Type B pancreatic cell (in vitro differentiated cells): ENCODE measurements at places on chromosomes 3 and 15. TPM values are rescaled to one million over a fixed set of nuclear protein-coding genes. Genes with fewer than 3 reads are reported as not detected.

DNA sequence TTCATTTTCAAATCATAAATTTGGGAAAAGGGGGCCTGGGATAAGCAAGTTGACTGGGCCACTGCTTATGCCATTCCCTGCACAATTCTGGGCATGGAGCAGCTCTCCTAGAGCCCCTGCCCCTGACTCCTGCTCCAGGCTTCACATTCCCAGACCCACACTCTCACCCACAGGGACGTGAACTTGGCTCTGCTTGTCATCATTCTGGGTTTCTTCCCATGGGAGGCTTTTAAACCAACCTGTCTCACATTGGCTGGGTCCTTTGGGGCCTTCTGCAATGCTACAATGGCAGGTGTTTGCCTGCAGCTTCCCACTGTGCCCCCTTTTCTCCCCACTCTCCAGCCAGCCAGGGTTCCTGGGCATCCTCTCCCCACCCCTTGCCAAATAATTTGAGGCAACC, 49.1 kb downstream of the CYP19A1 start:
- no peak overlapping the region for H3K4me3 ChIP-seq
- H3K36me3 ChIP-seq: no peaks in the 10 kb centered on the region
- no peaks in the 10 kb centered on the region for H3K27me3 ChIP-seq
- DNase-seq: no peak
- no peak overlapping the region for H3K27ac ChIP-seq

GRCh38 chr3:159902546-159903314, 85.9 kb upstream of the IL12A start:
- peaks cover 4% of the 10 kb centered on the region for H3K36me3 ChIP-seq
- H3K4me3 ChIP-seq: no peak overlapping the region
- DNase-seq: no peak
- no peaks in the 10 kb centered on the region for H3K27me3 ChIP-seq
- peaks cover 12% of the 10 kb centered on the region for H3K4me1 ChIP-seq

GRCh38 chr3:113436809-113437208, 4.5 kb downstream of the CFAP44 start:
- H3K36me3 ChIP-seq: peaks cover 10% of the 10 kb centered on the region
- DNase-seq: no peak
- H3K27me3 ChIP-seq: no peaks in the 10 kb centered on the region
- no peak overlapping the region for H3K4me3 ChIP-seq
- H3K4me1 ChIP-seq: no peaks in the 10 kb centered on the region

DNA sequence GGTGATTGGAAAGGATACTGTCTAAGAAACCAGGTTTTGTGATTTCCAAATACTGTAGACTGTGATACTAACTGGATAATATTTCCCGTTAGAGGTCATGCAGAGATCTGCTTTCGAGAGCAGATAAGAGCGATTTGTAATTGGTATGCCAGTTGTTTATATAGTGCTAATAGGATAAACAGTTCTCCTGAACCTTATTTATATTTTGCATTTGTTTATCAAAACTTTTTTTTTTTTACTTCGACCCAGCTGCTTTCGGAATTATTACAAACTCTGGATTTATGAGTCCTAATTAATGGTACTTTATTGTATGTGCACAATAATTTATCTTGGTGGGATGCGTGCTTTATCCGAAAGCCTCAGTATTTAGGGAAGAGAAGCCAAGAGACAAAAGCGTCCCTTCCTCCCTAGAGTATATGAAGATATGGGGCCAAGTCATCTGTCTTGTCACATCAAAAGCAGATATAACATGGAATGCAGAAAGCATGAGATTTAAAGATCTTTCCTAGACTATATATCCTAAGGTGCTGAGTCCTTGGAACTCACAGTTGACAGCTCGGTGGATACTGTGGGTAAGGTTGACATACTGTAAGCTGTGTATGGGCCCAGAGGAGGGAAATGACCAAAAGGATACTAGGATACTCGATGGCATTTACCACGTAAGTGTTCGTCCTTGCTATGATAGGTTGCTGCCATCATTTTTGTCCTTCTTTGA, 62.2 kb downstream of the SMAD6 start:
- DNase-seq: no peak
- H3K27ac ChIP-seq: peak overlapping the region; percentile 71
- H3K36me3 ChIP-seq: peaks cover 4% of the 10 kb centered on the region
- no peaks in the 10 kb centered on the region for H3K27me3 ChIP-seq
- peaks cover 69% of the 10 kb centered on the region for H3K4me1 ChIP-seq
- H3K4me3 ChIP-seq: peak overlapping the region; percentile 59

GRCh38 chr3:42552830-42553229, 28.9 kb downstream of the SEC22C start:
- no peaks in the 10 kb centered on the region for H3K4me1 ChIP-seq
- no peak for DNase-seq
- peaks cover 14% of the 10 kb centered on the region for H3K36me3 ChIP-seq
- H3K27ac ChIP-seq: no peak overlapping the region

- H3K27me3 ChIP-seq: no peaks in the 10 kb centered on the region
- H3K4me1 ChIP-seq: no peaks in the 10 kb centered on the region
- no peak overlapping the region for H3K27ac ChIP-seq
- H3K36me3 ChIP-seq: peaks cover 16% of the 10 kb centered on the region
- no peak for DNase-seq
- H3K4me3 ChIP-seq: no peak overlapping the region
Measured at GRCh38 chr3:196894557-196895295, 27.0 kb downstream of the SENP5 start.

DNA sequence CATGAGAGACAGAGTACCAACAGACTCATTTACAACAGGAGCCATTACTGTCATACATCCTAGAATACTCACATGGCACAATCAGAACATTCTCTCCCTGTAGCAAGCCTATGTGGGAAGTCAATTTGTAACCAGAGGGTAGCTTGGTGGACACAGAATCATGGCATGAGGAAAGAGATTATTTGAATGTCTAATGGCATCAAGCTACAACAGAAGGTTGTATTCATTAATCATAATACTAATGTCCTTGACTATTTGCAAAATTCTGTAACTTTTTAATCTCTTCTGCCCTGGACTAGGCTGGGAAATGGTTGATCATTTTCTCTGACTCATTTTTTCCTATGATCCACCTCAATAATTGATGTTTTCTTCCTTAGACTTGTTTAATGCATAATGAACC, 345.2 kb upstream of the IL12A start:
- H3K4me1 ChIP-seq: no peaks in the 10 kb centered on the region
- H3K27me3 ChIP-seq: peaks cover 18% of the 10 kb centered on the region
- no peak overlapping the region for H3K4me3 ChIP-seq
- no peaks in the 10 kb centered on the region for H3K36me3 ChIP-seq

DNA sequence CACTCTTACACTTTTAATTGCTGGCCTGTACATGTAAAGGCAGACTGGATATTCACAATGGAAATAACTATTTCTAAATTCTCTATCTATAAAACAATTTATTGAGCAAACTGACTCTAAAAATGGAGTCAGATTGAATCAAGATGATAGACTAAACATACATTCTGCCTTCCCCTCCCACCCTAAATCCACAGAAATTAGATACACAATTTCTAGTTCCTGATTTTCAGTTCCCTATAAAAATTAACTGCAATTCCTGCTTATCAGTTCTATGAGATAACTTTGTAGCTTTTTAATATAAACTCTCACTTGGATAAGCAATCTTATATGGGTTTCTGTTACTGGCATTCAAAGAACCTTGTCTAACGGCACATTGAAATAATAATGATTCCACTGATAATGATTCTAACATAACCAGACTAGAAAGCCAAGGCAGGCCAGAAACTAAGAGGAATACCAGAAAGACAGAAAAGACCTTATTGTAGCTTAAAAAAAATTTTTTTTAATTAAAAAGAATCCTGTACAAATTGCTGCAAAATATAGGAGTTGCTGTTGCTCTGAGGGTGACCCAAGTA, 33.1 kb downstream of the TBC1D5 start:
- H3K27me3 ChIP-seq: no peaks in the 10 kb centered on the region
- H3K27ac ChIP-seq: no peak overlapping the region
- no peak for DNase-seq
- no peak overlapping the region for H3K4me3 ChIP-seq
- H3K4me1 ChIP-seq: no peaks in the 10 kb centered on the region

DNA sequence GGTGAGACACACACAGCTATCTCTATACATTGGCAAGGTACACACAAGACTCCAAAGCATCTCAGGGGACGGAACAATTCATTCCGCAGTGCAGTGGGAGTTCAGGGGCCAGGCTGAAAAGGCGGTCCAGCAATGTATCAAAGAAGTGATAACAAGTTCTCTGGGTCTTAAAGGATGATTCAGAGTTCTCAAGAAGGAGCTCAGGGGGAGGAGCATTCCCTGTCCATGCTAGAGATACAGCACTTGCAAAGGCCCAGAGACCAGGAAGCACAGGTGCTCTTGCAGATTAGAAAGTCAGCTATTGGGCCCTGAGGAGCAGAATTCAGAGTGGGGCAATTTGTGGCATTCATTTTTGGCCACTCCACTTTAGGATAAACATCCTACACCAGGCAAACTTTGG, 34.9 kb downstream of the MECOM start:
- H3K4me1 ChIP-seq: peaks cover 32% of the 10 kb centered on the region
- no peak overlapping the region for H3K4me3 ChIP-seq
- H3K27ac ChIP-seq: no peak overlapping the region
- DNase-seq: no peak
- H3K36me3 ChIP-seq: no peaks in the 10 kb centered on the region
- peaks cover 17% of the 10 kb centered on the region for H3K27me3 ChIP-seq

Gene GOLGA6B
- total RNA-seq: not detected in 2 replicates

Gene RBP2
- 25.3 and 95.9 TPM in 2 replicates for total RNA-seq

Gene GOLGA6A
- total RNA-seq: not detected in 2 replicates

Gene RYK
- 50.7 and 59.2 TPM in 2 replicates for total RNA-seq

Gene CHL1
- total RNA-seq: 0.59 and 1.4 TPM in 2 replicates

Gene ECE2
- total RNA-seq: not detected in 2 replicates
